ENCODE measurements at places on chromosomes 13 and 19. TPM values are rescaled to one million over a fixed set of nuclear protein-coding genes. Genes with fewer than 3 reads are reported as not detected.

GRCh38 chr19:47613165-47614020, 4.5 kb downstream of the BICRA start:
- peak; percentile 75 for DNase-seq
- peaks cover 30% of the 10 kb centered on the region for H3K4me1 ChIP-seq
- peaks cover 6% of the 10 kb centered on the region for H3K36me3 ChIP-seq
- H3K27me3 ChIP-seq = no peaks in the 10 kb centered on the region
- H3K4me3 ChIP-seq = peak overlapping the region; percentile 22

DNA sequence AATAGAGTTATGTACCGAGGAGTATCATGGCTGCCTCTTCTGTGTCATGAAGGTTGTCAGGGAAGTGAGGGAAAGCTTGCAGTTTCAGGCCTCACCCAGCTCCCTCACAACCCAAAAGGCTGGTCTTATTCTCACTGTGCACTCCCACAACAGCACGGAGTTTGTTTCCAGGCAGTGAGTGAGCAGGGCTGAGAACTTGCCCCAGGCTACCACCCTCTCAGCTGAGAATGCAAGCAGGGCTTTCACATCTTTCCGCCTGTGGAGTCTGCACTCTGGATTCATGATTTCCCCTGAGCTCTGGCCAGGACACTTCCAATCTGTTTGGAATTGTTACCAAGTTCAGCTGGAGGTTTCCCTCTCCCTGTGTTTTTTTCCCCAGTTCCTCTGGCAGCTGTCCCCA, 2284.7 kb upstream of the PCDH20 start:
- H3K27ac ChIP-seq = no peak overlapping the region
- H3K36me3 ChIP-seq = no peaks in the 10 kb centered on the region
- no peak for DNase-seq
- H3K27me3 ChIP-seq = no peaks in the 10 kb centered on the region
- H3K4me1 ChIP-seq = no peaks in the 10 kb centered on the region

Gene ATP4B
- total RNA-seq = 26.7 TPM

- no peaks in the 10 kb centered on the region for H3K36me3 ChIP-seq
- no peak for DNase-seq
- no peak overlapping the region for H3K27ac ChIP-seq
- no peaks in the 10 kb centered on the region for H3K4me1 ChIP-seq
- H3K4me3 ChIP-seq = no peak overlapping the region
Observed at GRCh38 chr13:20340136-20340758, 108.1 kb upstream of the GJB6 start.

DNA sequence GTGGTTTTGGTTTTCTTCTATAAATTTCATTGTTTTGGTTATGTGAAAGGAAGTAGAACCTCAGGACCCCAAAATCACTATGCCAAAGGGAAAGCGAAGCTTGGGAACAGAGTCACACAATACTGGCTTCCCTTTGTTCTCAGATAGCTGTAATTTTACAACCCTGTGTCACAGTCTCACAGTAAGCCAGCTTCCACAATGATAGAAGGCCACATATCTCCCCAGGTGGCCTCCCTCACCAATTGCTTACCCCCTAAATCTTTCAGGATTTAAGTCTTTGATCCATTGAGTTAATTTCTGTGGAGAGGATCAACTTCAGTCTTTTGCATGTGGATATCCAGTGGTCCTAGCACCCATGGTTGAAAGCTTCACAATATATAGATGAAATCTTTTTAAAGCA, 58.7 kb downstream of the SLC15A1 start:
- no peaks in the 10 kb centered on the region for H3K27me3 ChIP-seq
- no peak overlapping the region for H3K27ac ChIP-seq
- no peak for DNase-seq
- H3K4me3 ChIP-seq = no peak overlapping the region
- H3K4me1 ChIP-seq = peaks cover 9% of the 10 kb centered on the region

- peaks cover 5% of the 10 kb centered on the region for H3K27me3 ChIP-seq
- H3K4me1 ChIP-seq = no peaks in the 10 kb centered on the region
- no peak overlapping the region for H3K4me3 ChIP-seq
- H3K27ac ChIP-seq = no peak overlapping the region
- DNase-seq = no peak
- H3K36me3 ChIP-seq = no peaks in the 10 kb centered on the region
Observed at GRCh38 chr19:44820648-44821609, 12.0 kb downstream of the BCAM start.

All from type B pancreatic cell (in vitro differentiated cells).